ENCODE measurements at places on chromosomes 1 and 21.

- DNase-seq, result no peak
Measured at GRCh38 chr1:220757441-220757840, 9.3 kb downstream of the MTARC2 start.

GRCh38 chr1:4165686-4166300 lies 265.7 kb upstream of the C1orf174 start:
- DNase-seq, result no peak

- no peak for DNase-seq
Measured at GRCh38 chr1:42173155-42173933, 8.8 kb upstream of the GUCA2A start.

DNA sequence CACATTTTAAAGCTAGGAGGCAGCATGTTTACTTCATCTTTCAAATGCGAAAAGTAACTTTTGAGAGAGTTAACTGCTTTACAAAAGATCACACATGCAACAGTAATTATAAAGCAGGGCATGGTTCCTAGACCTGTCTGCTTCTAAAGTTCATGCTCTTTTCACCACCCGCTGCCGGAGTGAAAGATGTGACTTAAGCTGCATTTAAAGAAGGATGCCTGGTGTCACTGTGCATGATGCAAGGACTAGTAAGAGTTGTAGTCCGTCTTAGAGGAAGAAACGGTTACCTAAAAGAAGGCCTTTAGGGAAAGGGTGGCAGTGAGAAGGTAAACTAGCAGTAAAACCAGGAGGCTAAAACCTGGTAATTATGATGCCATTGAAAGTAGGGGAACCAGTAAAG lies 1689.1 kb downstream of the KCNT2 start:
- no peak for DNase-seq

- no peak for DNase-seq
Measured at GRCh38 chr1:195105281-195105680, 1503.0 kb downstream of the KCNT2 start.

GRCh38 chr1:113947388-113948107 lies 18.4 kb downstream of the HIPK1 start:
- no peak for DNase-seq

GRCh38 chr1:211751438-211751837 lies 76.0 kb upstream of the NEK2 start:
- no peak for DNase-seq

GRCh38 chr1:215526147-215526845 lies 40.8 kb upstream of the KCTD3 start:
- peak; percentile 30 for DNase-seq

DNA sequence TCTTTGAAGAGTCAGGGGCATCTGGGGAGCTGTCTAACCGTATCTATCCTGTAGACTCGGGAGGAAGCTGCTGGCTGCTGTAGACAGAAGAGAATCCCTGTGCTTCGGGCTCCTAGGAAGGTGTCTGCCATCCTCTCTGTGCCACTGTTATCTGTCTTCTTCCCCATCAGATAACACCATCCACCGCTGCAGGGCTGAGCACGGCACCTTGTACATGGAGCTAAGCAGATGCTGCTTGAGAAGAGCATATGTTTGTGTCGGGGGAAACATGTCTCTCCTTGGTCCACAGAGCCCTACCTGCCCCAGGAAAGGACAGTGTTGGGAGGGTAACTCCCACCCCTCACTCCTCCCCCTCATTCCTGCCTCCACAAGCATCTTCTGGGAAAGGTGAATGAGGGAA lies 1.4 kb upstream of the MAPKAPK2 start:
- DNase-seq, result no peak

- no peak for DNase-seq
Measured at GRCh38 chr1:3040004-3040403, 18.7 kb downstream of the ACTRT2 start.

DNA sequence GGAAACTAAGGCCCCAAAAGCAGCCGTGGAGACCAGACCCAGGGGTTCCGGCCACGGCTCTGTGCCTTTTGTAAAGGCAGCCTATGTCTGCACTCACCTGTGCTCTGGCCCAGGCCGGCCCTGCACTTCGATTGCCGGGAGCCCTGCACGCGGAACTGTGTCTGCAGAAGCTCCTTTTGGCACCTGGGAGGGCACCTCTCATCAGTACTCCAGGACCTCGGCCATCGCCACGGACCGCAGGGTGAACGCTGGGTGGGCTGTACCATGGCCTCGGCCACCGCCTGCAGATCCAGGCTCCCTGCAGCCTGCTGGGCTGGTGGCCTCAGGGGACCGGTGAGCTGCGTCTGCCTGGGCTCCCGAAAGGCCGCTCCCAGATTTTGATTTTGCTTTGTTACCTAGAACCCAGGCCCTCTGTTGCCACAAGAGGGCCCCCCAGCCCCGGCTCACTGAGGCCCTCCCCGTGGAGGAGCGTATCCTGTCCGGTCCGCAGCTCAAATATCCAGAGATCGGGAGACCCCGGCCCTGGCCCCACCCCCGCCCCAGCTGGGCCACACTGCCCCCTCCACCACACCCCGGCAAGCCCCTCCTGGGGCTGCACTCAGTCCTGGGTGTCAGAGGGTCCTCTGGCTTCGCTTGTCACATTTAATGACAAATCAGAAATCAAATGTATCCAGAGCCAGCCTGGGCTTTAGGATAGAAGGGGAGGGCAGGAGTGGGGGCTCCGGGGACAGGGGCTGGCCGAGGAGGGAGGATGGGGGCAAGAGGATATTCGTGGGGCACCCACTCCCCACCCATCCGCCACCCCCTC lies 60.2 kb upstream of the PDE9A start:
- peak; percentile 69 for DNase-seq

- no peak for DNase-seq
Measured at GRCh38 chr1:176720838-176721237, 257.9 kb downstream of the PAPPA2 start.

DNA sequence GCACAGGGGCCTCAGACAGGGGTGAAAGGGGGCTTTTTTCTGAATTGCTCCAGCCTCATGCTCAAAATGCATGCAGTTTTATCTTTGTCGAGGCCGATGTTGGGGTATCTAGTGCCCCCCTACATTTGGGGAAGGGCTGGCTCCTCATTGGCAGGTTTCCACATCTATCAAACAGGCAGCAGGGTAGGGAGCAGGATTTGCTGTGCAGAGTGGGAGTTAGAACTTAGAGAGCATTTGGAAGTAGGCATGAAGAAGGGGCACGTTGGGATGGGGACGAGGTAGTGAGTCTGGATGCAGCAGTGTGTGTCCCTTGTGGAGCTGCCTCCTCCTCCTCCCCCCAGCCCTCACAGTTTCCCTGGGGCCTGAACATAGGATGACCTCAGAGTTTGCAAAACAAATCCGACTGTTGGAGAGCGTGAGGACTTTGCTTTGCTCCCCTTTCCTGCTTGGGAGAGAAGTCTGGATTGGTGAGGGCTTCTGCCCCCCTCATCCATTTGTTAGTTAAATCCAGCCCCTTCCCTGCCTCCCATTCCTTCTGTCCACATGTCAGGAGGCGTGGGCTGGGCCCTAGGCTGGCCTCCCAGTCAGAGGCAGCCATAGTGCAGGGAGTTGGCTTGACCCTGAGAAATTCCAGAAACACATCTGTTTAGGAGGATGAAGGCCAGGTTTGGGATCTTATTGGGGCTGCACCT lies 36.9 kb upstream of the GPR37L1 start:
- no peak for DNase-seq

GRCh38 chr1:245684166-245684565 lies 529.4 kb downstream of the KIF26B start:
- no peak for DNase-seq

GRCh38 chr1:183385340-183386144 lies 32.6 kb downstream of the NMNAT2 start:
- no peak for DNase-seq

Data from renal pelvis (tissue), 12 donors.